ENCODE measurements at places on chromosomes 6 and 20.

DNA sequence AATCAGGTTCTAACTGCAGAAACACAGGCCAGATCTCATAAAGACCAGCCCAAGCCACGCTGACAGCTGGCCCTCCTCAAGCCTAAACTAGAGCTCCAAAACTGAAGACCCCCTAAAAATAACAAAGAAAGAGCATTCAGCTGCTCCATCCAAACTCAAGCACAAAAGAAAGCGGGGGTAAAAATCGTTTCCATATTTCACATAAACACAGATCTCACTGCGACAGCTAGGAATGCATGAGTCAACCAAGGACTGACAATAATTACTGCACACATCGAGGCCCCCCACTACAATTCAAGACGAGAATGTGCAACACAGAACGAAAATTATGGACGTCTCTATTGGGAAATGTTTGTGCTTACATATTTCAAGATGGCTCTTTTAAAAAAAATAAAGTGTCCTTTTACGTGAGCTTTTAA, 31.1 kb downstream of the CNKSR3 start:
- no peak for DNase-seq

- no peak for DNase-seq
Observed at GRCh38 chr20:33656010-33656782, 5.9 kb upstream of the C20orf144 start.

DNA sequence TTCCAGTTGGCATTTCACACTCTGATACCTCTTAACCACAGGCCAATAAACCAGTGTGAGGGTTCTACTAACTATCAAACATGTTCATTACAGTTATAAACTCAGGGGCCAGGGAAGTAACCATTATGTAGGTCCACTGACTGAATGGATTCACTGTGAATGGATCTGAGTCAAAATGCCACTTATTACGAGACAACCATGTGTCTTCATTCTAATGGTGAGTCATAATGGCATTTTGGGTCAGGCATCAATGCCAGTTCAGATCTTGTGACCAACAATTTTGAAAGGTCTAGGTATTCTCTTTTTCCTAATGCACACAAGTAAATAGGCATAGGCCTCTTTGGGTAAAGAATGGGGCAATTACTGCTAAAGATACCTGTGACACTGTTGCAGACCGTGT, 112.2 kb upstream of the HEY2 start:
- DNase-seq: no peak

DNA sequence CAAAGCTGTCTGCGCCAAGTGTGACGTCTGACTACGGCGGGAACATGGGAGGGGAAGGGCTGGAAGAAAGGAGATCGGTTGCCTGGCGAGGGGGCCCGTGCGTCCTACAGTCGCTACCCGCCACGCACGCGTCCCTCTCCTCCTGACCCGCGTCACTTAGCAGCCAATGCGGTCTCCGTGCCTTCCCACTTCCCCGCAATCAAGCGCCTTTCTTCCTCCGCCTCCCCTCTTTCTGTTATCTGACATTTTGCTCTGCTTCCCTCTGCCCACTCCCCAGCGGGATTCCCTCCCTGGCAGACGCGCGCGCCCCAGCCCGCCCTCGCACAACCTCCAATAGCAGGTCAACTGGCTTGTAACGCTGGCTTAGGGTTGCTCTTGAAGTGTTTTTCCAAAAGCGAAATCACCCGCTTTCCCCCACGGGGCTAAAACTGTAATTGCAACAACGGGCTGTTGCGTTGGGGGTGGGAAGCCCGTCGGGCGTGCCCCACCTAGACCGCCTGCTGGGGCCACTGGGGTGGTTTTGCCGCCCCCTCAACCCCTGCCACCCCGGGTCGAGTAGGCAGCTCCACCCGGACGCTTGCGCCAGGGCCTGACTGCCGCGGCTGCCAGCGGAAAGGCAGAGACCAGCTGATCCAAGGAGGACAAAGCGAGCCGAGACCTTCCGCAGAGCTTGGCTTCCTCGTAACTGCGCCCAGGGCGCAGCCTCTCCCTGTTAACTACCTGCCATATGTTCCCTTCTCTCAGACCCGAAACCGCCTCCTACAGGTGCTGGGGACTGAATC, 6.2 kb upstream of the SOX4 start:
- DNase-seq: peak; percentile 33

GRCh38 chr20:20808016-20808415, 95.6 kb upstream of the RALGAPA2 start:
- no peak for DNase-seq

- no peak for DNase-seq
Observed at GRCh38 chr6:137089305-137089704, 44.5 kb upstream of the IL20RA start.

- DNase-seq: no peak
Observed at GRCh38 chr6:155710704-155711103, 255.1 kb upstream of the NOX3 start.

GRCh38 chr20:48822879-48823385, 4.9 kb downstream of the PREX1 start:
- DNase-seq: peak; percentile 55

DNA sequence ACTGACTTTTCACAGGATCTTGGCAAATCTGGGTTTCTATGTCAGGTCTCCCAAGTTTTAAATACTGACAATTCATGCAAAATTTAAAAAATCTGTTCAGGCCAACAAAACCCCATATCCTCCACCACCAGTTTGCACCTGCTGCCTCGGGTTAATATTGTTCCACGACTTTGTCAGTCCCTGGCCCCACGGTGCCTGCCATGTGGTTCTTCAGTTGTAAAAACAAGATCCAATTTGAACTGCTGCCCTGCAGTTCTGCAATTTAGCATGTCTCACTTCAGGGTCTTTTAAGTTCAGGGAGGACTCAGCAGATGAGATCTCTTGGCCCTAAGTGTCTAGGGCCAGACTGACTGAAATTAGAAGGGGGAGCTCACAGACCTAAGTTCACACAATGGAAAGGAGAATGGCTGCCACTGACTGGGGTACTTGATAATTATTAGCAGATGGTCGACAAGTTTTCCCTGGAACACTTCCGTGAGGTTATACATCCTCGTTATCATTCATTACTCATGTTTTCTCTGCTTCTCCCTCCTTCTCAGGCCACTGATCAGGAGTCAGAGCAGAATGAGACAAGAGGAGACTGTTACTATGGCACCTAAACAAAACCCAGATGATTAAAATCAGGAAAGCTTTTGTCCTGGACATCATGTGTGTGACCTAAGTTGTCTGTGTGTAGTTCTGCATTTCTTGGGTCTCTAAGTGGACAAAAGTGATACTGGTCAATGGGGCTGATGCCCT, 223.6 kb downstream of the KIF16B start:
- DNase-seq: no peak

DNA sequence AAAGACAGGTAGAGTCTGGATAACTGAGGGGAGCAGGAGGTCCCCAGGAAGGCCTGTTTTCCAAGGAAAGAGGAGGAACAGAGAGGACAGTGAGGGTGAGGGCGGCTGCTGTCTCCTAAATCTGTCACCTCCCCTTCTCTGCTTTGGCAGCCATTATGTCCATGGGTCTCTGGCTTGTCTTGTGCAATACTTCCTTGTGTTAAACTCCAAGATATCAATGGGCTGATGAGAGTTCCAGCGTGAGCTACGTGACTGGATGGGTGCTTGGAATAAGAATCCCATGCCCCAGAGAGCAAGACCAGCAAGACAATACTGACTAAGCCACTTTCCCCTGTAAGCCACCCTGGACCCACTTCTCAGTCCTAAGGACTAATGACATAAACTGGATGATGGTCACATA, 26.3 kb upstream of the DNAAF9 start:
- DNase-seq: no peak

DNA sequence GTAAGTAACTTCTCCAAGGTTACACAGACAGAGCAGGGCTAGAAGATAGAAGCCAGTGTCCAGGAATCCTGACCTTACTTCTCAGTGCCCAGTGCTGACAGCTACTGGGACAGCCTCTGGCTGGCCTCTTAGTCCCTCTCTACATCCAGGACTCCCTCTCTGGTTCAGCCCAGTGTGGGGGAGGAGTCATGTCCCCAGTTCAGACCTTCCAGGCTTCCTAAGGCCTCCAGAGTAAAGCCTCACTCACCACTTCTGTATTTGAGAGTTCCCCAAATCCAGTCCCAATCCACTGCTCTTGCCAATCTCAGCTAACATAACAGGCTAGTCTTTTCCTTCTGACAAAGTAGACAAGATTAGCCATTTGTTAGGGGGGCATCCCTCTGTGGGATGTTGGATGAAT, 36.9 kb upstream of the EPB41L1 start:
- DNase-seq: no peak

- DNase-seq: no peak
Observed at GRCh38 chr6:39225946-39226437, 3.3 kb downstream of the KCNK5 start.

- no peak for DNase-seq
Observed at GRCh38 chr20:37200926-37201826, 21.8 kb upstream of the MROH8 start.

- no peak for DNase-seq
Observed at GRCh38 chr6:30154709-30155519, 6.1 kb downstream of the TRIM10 start.

DNA sequence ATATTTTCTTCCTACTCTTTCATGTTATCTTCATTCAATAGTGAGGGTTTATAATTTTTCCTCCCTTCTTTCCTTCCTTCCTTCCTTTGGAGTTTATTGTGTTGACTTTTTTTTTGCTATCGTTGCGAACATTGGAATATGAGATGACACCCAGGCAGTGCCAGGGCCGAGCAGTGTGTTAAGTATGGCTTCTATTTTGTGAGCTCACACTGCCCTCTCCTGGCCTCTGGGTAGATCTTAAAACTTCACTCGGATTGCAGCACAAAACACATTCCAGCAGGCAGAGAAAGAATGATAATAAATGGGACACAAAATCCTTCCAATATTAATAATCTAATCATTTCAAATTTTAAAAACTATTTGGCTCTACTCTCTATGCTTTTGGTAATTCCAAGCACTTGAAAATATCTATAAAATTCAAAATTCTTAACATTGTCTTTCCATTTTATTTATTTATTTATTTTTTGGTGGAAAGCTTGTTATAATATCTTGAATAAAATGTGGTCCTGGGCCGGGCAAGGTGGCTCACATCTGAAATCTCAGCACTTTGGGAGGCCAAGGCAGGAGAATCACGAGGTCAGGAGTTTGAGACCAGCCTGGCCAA, 147.4 kb upstream of the OLIG3 start:
- peak; percentile 63 for DNase-seq

DNA sequence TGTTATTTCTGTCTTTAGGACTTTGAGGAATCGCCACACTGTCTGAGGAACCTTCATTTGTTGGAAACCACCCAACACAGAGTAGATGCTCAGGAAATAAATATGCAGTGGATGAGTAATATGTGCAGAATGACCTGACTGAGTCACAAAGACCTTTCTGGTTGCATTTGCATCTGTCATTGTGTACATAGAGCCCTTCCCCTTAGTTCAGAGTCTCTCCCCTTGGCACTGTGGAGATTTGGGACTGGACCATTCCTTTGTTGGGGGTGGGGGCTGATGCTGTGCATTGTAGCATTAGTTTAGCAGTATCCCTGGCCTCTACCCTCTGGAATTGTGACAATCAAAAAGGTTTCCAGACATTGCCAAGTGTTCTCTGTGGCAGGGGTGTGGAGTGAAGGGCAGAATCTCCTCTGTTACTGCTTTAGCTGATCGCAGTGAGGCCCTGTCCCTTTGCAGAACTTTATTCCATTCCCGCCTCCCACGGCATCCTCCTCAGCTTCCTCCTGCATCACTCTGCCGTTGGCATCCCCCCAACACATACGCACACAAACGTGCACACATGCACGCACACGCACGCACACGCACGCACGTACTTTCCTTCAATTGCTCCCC, 64.5 kb downstream of the EYA2 start:
- DNase-seq: no peak

DNA sequence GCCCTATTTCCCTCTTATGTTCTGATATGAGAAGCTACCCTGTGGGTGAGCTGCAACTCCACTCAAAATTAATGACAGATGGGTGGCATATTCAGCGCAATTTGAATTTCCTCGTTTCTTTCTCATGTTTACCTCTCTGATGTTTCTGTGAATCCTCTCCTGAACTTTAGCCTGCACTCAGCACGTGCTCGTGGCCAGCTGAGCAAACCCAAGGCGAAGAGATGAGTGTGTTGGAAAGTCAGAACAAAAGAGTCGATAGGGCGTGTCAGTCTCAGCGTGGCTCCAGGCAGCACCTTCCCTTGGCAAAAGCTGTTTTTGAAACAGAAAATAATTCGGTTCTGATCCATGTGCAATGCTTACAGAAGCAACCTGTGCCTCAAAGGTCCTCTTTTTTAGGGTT, 226.1 kb upstream of the GMDS start:
- DNase-seq: no peak

GRCh38 chr6:44806656-44807055, 419.1 kb downstream of the CDC5L start:
- no peak for DNase-seq

DNA sequence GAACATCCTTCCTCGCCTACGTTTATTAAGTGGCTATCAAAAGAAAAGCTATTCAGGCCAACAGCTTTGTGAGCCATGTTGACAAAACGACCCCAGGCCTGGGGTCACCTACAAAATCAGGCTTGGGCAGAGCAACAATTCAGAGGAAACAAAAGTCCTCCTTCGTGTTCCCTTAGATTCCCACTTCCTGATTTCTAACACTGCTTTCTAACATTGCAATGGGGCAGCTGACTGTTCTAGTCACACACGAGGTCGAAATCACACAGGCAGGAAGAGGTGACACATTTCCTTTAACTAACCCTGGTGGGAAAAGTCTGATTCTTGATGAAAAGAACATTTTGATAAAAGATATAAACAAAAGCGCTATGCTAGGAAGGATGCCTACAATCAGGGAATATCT, 31.9 kb downstream of the WDR27 start:
- no peak for DNase-seq

GRCh38 chr20:35796571-35796970, 24.8 kb downstream of the PHF20 start:
- DNase-seq: no peak

DNA sequence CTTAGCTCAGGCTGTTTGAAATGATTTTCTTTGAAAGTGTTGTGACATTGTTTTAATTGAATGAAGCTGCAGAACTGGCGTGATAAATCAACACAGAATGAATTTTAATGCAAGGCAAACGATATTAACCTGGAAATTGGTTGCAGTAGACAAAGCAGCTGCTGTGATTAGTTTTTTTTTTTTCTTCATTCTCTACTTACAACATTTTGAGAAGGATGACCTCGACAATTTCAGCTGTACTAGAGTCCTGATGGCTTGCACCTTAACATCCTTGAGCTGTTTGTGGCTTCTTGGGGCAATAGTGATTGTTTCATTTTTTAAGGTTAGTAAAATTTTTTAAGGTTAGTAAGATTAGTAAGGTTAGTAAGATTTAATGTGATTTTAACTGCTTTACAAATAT, 54.2 kb downstream of the QKI start:
- no peak for DNase-seq

GRCh38 chr6:168218785-168219566, 100.6 kb downstream of the DACT2 start:
- no peak for DNase-seq

DNA sequence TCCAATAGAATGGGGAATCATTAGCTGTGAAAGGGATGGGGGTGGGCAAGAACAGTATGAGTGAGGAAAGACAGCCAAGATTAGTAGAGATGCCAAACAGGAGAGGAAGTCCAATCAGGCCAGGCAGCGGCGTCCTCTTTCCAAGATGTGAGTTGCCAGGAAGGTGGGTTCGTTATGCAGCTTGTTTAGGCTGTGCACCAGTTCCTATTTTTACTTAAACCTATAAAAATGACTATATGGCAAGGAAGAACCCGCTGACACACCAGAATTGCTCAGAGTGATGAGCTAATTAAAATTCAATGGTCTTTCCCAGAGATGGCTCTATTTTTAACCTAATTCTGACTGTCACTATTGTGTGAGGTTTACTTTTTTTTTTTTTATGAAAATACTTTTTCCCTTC, 88.2 kb downstream of the SLC22A23 start:
- no peak for DNase-seq
